NCI-H1930 (cell line): ENCODE measurements at places on chromosomes 1 and 21.

DNA sequence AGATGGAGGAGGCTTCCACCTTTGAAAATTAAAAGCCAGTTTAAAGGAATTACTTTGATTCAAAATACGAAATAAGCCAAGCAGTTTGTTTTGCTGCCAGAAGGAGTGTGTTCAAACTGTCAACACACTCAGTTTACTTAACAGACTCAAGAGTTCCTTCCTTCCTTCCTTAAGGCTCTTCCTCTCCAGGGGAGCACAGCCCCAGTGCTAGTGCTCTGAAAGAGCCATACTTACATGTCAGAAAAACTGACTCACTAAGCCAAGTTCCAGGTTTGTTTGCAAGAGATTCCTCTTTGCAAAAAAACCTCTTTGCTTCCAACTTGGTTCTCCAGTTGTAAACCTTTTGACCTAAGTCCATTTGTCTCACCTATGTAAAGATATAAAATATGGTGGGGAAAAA is 14.3 kb downstream of the SETD4 start:
- no peak for DNase-seq

DNA sequence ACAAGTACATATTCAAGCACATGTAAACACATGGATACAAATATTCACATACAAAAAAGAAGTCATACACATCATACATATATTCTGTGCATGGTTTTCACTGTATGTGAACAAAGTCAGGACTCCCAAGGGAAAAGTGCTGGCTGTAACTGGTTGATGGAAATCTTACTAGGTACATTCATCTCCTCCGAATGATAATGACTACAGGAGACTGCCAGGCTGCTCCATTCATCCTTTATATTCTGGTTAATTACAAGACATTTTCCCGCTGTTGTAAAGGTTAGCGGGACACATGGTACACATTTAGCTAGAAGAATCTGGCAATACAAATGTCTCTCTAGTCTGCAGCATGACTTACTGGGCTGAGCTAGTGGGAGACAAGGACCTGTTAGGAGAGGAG is 26.2 kb upstream of the HMGB4 start:
- DNase-seq, result no peak

DNA sequence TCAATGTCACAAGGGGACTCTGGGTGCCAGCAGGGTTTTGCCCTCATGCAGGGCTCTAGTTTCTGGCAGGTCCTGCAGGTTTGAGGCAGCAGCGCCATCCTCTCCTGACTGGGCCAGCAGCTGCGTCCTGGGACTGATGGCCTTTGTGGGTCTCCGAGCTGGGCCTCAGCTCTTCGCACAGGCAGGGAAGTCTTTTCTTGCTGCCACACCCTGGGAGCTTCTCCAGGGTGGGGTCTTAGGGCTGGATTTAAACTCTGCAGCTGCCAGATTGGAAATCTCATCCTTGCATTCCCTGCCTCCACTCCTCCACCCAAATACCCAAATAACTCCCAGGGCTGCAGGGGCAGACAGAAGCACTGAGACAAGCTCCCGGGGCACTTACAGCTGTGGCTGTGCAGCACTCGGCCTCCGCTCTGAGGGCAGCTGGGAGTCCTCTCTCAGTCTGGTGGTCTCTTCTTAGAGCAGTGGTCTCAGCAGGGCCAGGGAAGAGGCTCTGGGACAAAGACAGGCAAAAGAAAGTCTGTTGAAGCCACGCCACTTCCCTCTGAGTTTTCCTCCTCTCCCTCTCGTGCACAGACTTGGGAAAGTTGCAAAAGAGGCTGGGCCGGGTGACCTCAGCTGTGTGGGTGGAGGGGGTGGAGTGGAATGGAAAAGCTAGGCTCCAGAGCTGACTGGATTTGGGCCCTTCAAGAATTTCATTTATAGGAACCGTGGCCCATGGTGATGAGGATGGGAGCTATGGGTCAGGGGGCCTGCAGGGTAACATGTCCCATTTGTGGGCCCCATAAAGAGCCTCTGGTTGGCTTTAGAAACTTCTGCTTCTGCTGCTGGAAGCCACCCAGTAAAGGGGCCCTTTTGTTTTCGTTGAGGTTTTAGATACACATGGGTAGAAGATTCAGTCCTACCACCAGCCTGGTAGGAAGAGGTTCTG is at the start of gene RAB7B:
TSS of gene RAB7B (minus strand) at position 525 of the 931 bp plus-strand sequence. CDS start 9,260 bp downstream, outside the sequence.
- no peak for DNase-seq

DNA sequence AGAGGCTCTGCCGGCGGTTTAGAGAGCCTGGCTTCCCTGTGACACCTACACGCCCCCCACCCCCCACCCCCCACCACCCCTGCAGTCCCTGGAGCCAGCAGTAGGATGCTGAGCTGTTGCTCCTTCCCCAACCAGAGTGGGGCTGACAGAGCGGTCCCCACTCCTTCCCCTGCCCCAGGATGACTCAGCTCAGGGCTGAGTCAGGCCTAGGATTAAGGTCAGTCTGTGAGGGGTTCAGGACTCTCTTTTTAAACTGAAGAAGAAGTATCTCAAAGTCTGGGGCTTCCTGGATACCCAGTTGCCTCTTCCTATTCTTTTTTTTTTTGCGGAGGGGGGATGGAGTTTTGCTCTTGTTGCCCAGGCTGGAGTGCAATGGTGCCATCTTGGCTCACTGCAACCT is 19.1 kb downstream of the DMBX1 start:
- DNase-seq, result no peak

DNA sequence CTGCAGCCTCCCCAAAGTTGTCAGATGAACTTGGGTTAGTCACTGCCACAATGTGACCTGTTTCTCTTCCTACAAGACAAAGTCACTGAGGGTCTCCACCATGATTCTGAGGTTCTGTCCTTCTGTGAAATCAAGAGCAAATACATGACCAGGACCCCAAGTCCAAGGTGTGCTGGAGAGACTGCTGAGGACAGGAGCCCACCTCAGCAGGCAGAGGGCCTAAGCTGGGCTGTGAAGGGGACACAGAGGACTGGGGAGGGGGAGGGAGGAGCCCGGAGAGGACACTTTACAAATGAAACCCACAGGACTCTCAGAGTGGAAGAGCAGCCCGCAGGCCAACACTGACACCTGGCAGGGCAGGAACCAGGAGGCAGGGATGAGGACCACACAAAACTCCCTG is 3.3 kb downstream of the PGLYRP3 start:
- no peak for DNase-seq

DNA sequence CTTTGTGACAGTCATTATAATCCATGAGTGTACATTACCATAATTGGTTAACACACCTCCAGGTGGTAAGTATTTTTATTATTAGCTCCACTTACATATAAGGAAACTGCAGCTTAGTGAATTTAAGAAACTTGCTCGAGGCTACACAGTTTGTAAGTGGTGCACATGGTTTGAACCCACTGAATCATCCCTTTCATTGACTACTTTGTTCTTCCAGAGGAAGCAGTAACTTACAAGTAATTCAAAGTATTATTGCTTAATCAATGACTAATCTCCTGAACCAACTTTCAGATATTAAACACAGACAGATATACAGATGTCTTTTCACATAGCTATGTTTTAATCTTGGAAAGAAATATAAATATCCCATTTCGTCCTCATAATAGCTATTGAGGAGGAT is 18.7 kb upstream of the CLDN8 start:
- no peak for DNase-seq

DNA sequence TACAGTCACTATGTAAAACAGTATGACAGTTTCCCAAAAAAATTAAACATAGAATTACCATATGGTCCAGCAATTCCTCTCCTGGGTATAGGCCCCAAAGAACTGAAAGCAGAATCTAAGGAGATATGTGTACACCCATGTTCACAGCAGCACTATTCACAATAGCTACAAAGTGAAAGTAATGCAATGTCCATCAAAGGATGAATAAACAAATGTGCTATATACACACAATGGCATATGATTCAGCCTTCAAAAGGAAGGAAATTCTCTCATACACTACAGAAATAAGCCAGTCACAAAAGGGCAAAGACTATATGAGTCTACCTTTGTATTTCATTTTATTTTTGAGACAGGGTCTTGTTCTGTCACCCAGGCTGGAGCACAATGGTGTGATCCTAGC is 120.4 kb downstream of the TOMM20 start:
- DNase-seq, result no peak

DNA sequence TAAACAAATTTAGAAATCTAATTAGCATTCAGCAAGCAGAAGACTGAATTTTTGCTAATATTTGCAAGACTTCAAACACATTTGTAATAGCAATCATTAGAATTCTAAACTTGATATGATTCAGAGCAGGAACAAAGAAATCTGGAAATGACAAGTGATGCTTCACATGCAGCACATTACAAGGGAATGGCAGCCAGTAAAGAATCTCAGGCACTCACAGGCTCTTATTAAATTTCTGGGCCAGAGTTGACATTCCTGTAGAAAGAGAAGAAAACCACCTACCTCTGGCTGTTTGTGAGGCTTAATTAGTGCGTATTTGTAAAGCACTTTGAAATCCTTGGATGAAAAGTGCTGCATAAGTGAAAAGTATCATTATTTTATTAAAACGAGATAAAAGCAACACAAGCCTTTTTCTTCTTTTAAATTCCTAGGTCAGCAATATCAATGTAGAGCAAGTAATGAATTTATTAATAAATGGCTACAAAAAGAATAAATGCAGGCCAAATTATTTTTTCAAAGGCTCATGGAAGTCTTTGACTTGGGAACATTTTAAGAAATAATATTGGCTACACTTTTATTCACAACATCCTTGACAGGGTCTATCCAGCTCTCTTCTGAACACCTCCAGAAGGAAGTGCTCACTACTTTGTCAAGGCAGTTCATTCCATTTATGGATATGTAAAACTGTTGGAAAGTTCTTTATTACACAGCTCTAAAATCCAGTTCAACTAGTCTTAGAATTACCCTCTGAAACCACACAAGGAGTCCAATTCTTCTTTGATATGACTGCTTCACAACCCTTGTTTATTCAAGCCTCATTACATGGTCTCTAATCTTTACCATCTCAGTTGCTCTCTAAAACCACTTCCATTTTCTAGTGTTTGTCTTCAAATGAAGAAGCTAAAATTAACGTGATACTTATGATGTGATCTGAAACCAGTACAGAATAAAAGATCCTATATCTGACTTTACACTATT is 32.1 kb upstream of the SCYL3 start:
- no peak for DNase-seq

DNA sequence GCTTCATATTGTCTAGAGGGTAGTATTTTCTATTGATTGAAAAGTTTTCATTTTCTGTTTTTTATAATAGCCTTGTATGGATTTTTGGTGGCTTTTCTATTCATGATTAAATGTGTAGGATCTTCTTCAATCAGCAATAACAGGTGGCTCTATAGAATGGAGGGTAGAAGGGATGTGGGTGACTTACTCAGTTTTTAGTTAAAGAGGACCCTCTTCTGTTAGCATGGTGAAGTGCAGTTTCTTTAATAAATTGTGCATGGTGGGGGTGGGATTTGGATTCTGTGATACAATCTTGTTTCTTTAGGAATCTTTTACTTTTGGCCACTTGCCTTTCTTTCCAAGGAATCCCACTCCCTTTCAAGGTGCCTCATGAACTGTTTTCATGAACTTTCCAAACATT is 64.7 kb downstream of the SLC35A3 start:
- no peak for DNase-seq

DNA sequence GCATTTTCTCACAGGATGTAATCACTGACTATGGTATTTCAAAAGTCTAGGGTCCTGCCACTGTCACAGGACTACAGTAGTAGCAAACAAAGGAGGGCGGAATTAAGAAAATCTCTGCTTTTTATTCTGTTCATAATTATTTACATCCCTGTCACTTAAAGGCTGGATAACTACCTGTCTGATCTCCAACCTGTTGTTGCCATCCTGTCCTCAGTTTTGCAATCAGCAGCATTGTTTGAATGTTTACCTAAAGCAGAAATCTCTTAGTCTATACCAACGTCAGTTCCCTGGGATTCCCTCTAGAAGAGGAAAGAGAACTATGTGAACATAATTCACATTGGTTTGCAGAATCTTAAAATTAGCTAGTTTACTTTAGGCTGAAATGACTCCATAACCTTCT is 218.5 kb downstream of the PBX1 start:
- DNase-seq, result no peak

- no peak for DNase-seq
These were observed 274.4 kb upstream of the FMN2 start for GRCh38 chr1:239817276-239817675.

GRCh38 chr1:36706416-36706815 is 223.7 kb upstream of the CSF3R start:
- no peak for DNase-seq

DNA sequence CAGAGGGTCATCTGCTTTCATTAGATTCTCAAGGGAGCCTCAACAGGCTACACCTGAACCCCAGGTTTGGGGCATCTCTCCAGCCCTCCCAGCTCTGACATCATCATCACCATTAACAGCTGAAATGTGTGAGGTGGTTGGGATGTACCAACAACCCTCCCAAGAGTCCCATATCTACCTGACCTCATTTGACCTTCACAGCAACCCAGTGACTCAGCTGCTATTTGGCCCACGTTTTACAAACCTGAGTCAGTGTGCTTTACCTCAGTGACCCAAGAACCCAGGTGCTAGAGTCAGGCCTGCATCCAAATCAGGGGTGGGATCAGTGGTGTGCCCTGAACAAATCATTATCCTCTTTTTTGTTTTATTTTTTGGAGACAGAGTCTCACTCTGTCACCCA is 53.3 kb upstream of the TINAGL1 start:
- no peak for DNase-seq

DNA sequence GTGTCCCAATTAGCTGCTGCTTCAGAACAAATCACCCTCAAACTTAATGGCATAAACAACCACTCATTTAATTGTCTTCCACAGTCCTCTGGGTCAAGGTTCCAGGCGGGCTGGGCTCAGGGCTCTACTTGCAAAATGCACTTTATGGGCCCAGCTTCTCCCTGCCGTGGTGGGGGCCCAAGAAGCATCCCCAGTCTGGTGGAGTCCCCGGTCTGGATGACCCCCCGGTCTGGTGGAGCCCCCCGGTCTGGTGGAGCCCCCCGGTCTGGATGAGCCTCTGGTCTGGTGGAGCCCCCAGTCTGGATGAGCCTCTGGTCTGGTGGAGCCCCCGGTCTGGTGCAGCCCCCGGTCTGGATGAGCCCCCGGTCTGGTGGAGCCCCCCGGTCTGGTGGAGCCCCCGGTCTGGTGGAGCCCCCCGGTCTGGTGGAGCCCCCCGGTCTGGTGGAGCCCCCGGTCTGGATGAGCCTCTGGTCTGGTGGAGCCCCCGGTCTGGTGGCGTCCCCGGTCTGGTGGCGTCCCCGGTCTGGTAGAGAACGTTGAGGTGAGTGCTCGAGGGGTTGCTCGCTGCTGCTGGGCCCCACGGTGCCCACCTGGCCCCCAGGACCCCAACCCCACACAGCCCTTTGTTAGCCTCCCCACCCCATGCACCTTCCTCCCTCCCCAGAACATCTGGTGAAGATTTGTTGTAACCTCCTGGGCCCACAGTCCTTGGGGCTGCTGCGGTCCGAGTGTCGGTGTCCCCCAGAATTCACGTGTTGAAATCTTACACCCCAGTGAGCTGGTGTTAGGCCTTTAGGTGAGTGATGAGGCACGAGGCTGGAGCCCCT is 33.8 kb downstream of the POFUT2 start:
- DNase-seq, result no peak
